Astrocyte of the hippocampus (primary cell): ENCODE measurements at places on chromosomes 1 and 21.
A peak's percentile ranks its signal among the peaks of the same experiment; 100 is the strongest.

- DNase-seq, result no peak
These were observed 18.9 kb downstream of the EPHX1 start for GRCh38 chr1:225828706-225829345.

- DNase-seq, result no peak
These were observed 187.5 kb downstream of the TPR start for GRCh38 chr1:186187601-186188000.

GRCh38 chr1:86871001-86871400 lies 42.9 kb downstream of the SELENOF start:
- no peak for DNase-seq

DNA sequence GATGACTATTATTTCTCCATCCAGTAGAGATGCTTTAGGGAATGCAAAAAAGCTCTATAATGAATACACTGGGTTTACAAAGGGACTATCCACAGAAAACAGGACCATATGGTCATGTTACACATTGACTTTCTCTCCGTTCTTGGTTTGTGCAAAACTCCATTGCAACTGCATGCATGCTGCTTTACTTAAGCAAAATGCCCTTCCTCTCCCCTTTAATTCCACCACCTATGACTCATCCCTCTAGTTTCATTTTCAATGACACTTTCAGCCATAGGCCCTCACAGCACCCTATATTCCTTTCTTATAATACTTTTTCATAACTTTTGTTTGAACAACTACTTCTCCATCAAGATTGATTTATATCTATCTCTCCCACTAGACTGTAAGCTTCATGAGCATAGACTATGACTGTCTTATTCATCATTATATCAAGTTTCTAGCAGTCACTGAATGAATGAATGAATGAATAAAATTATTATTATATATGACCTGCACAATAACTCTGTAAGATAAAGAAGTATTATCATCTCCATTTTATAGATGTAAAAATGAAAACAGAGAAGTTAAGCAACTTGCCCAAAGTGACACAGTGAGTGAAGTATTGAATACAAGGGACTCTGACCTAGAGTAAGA lies 248.9 kb downstream of the PLPP3 start:
- peak; percentile 62 for DNase-seq

- DNase-seq, result peak; percentile 51
These were observed 7.3 kb upstream of the DEDD start for GRCh38 chr1:161139766-161140165.

DNA sequence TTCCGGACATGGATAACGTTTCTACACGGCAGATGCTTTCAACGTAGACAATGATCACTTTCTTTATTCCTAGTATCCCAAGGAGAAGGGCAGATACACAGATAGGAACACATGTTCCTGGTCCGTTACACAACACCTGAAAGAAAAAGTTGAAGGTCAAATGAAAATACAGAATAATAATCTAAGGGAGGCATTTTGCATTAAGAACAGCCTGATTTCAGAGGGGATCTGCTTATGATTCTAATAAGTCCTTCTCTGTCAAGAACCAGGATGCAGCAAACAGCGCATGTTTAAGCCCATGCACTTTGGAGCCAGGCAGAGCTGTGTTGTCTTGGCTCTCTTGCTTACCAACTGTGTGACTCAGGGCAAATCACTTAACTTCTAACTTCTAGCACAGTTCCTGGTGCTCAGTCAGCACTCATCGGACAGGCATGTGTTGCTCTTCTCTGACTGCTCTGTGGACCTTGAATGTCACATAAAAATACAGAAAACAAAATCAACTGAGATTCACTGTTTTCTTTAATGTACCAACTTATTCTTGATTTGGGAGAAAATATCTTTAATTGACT lies 56.3 kb upstream of the CNN3 start:
- DNase-seq, result peak; percentile 56

GRCh38 chr1:42145764-42146625 lies 7.2 kb upstream of the GUCA2B start:
- no peak for DNase-seq

DNA sequence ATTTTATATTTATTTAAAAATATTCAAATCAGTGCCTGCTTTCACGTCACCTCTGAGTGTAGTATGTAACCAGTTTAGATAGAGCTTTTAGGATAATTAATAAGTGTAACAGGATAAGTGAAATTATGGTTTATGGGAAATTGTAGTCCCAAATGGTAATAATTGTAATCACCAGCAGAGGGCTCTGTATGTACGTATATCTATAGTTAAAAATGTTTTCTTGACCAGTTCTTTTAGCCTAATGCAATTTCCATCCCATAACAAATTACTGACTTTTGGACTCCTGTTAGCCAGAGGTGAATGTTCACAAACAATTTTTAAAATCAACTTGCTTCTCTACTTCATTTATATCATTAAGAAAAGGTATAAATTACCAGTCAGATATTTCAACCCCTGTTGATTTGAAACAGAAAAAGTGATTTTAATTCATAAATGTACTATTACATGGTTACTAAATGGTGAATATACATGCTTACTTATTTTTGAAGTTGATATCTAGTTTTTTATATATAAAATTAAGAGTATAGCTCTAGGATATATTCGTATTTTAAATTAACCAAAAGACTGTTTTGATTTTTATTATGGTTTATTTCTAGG lies 25.3 kb downstream of the SLC30A7 start:
- DNase-seq, result peak; percentile 69

- DNase-seq, result no peak
These were observed 7.4 kb downstream of the HYI start for GRCh38 chr1:43446388-43446740.

GRCh38 chr1:190169311-190170067 lies 308.2 kb downstream of the BRINP3 start:
- peak; percentile 76 for DNase-seq

DNA sequence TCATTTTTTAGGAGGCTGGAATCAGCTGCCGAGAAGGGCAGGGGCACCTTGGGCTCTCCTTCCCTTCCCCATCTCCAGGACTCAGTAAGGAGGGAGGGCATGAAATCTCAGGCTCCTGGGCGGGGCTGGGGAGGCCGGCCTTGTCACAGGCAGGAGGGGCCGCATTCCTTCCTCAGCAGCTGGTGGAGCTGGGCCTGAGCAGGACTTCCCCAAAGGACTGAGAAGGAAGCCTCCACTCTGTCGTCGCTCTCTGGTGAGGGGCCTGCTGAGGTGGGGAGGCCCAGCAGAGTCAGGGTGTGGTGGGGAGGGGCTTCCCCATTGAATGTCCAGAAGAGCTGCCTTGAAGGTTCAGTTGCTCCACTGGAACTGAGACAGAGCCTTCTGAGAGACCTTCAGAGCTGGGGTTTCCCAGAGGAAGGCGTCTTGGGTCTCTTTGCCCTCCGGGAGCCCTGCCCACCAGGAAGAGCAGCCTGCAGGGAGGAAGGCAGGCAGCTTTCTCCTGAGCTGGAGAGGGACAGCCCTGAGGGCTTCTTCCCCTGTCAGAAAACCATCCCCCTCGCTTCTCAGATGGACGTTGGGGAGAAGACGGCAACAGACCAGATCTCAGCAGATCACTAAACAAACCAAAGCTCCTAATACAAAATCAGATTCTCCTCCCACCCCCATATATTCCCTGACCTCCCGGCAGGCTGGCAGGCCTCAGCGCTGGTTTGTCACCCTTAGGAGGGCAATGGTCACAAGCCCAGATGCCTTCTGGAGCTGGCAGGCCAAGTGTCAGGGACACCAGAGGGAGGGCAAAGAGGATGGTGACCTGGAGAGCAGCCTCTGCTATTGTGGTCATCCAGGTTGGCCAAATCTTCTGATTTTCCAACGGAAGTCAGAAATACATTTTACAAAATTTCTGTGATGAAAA lies 10.7 kb downstream of the KCNA10 start:
- DNase-seq, result no peak

DNA sequence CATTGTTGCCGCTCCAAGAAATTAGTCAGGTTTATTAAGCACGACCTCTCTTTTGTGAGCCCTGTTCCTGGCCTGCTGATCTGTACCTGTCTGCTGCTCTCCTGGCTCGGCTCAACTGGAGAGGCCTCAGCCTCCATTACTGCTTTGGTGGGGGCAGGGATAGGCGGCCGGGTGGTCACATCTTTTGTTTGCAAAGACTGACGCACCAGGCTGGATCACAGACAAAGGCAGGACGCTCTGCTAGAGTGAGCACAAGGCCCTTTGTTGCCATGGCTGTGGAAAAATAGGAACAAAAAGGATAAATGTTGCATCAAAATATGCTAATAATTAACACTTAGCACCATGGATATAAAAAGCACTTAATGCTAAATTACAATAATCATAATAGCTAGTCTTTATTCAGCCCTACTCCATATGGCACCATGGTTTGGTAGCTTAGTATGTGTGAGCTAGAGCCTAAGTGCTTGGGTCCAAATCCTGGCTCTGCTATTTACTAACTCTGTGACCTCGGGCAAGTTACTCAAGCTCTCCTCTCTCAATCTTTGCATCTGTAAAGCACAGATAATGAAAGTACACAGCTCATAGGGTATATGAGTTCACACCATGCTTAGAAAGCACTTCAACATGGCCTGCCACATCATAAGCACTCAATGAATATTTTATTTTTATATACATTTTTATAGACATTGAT lies 28.9 kb upstream of the HPDL start:
- DNase-seq, result peak; percentile 25

- no peak for DNase-seq
These were observed 127.3 kb downstream of the HHAT start for GRCh38 chr1:210455840-210456603.

DNA sequence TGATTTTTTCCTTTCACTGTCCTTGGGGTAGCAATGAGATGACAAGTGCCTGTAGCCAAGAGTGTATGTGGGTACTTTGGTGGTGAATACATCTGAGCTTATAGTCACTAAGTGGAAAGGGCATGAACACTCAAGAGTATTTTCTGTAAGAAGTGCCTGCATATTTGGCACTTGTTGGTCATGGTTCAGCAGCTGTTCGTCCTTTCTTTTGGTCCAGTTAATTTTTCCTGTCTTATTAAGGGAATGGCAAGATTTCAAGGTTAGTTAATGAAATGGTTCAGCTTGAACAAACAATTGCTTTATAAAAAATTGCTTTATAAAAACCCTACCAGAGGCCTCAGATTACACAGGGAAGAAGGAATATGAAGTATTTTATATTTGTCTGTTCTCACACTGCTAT lies 48.6 kb upstream of the GPR52 start:
- peak; percentile 29 for DNase-seq

GRCh38 chr1:35561972-35562680 lies 4.5 kb downstream of the NCDN start:
- DNase-seq, result no peak

DNA sequence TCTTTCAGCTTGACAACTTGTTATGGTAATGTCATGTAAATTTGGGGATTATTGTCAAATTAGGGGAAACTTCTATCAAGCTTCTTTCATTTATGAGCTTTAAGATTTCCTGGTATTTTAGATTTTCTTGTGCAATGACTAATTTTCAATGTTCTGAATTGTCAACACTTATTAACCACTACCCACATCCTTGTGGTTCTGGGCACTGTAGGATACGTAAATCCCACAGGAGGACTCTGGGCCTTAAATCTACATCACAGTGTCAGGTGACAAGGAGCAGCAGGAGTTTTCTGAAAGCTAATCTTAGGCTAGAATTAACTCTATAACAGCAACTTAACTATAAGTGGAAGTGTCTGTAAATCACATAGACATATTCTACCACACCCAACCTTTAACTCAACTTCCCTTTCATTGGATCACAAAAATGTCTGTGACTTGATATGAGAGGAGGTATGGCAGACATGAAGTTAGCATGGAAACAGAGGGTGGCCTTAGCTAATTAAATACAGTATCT lies 397.7 kb downstream of the HLX start:
- peak; percentile 27 for DNase-seq

- DNase-seq, result peak; percentile 91
These were observed 503.5 kb upstream of the PKN2 start for GRCh38 chr1:88180449-88181108.

DNA sequence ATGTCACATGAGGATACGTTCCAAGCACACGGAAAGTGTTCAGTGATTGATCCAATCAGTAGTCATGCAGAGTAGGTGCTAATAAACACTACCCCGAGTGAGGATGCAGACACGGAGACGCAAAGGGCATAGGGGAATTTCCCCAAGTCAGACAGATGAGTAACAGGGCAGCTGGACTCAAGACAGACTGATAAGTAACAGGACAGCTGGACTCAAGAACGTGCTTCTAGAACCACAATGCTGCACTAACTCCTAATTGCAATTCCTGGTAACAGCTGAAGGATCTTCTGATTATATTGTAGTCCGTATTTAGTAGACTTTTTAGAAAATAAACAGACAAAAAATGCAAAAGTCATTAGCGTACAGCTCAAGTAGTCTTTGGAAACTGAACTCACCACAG lies 1.9 kb upstream of the OR2T10 start:
- DNase-seq, result no peak

GRCh38 chr1:109371341-109371739 lies 26.4 kb downstream of the SORT1 start:
- DNase-seq, result peak; percentile 82
